Stimulated activated CD8-positive, alpha-beta memory T cell treated with anti-CD3 and anti-CD28 coated beads, Interleukin-4, amount 100 ng/mL, for 1 hour (primary cell): ENCODE measurements at places on chromosomes 4 and X.

- no peak for DNase-seq
Measured at GRCh38 chr4:165060938-165061337, 7.3 kb downstream of the TRIM75 start.

GRCh38 chr4:47313384-47313783, 150.1 kb downstream of the COMMD8 start:
- no peak for DNase-seq

DNA sequence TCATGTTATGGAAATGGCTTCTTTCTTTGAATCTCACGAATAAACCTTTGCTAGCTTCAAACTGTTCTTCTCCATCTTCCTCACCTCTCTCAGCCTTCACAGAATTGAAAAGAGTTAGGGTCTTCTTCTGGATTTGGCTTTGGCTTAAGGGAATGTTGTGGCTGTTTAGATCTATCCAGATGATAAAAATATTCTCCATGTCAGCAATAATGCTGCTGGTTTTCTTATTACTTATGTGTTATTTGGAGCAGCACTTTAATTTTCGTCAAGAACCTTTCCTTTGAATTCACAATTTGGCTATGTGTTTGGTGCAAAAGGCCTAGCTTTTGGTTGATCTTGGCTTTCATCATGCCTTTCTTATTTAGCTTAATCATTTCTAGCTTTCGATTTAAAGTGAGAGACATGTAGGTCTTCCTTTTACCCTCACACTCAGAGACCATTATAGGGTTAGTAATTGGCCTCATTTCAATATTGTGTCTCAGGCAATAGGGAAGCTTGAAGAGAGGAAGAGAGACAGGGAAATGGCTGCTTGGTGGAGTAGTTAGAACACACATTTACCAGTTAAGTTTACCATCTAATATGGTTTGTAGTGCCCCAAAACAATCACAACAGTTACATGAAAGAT, 5.1 kb upstream of the ADAM29 start:
- no peak for DNase-seq

DNA sequence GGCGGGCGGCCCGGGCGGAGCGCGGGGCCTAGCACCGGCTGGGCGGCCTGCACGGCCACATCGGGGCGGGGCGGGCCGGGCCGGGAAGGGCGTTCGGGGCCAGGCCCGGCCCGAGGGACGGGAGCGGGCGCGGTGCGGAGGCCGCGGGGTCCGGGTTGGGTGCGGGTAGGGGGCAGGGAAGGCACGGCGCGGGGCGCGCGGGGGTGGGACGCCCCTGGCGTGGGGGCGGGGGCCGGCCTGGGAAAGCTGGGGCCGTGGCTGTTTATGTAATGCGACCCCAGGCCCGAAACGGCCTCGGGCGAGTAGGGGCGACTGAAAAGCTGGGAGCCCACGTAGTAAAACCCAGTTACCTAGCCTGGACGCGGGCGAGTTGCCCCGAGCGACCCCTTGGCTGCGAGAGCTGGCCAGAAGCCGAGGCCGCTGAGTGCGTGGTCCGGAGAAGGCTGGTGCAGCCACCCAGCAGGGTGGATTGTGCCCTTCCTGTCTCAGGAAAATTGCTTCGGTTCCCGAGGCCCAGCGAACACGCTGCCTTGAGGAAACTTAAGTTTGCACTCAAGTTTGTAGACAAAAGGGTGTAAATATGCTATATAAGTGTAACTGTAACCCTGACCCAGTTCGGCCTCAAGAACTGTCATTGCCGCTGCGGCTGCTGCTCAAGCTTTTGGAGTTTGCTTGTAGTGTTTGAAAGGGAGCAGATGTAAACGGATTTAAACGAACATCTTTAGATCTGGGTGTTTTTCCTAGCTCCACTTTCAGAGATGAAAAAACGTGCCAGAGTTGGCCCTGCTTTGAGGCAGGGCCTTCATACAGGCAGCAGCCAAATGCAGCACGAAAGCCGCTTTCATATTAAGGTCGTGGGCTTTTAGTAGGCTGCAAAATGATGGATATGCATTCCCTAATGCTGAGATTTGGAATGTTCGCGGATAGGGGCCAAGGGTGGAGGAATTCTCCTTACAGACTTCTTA, 674 bp downstream of the SEC24B start:
- DNase-seq, result no peak

DNA sequence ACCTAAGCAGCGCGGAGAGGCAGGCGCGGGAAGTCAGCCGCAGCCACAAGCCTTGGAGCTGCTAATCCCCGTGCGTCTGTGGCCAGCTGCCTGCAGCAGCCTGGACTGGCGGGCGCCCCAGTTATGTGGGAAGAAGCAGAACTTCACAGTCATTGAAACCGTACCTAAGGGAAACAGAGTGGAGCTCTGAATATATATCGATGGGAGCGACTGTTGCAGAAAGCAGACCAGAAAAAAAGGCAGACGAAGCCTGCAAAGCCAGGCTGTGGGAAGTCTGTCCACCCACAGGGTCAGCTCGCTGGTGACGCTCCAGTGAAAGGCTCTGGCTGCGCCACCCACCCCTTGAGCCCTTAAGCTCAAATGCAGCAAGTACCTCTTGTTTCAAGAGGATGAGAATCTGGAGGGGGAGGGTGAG, 24.7 kb downstream of the KCNE5 start:
- DNase-seq, result no peak

- DNase-seq, result no peak
Measured at GRCh38 chr4:87886083-87886482, 53.3 kb downstream of the MEPE start.

GRCh38 chr4:139873111-139873860, 207.7 kb downstream of the MGST2 start:
- no peak for DNase-seq

DNA sequence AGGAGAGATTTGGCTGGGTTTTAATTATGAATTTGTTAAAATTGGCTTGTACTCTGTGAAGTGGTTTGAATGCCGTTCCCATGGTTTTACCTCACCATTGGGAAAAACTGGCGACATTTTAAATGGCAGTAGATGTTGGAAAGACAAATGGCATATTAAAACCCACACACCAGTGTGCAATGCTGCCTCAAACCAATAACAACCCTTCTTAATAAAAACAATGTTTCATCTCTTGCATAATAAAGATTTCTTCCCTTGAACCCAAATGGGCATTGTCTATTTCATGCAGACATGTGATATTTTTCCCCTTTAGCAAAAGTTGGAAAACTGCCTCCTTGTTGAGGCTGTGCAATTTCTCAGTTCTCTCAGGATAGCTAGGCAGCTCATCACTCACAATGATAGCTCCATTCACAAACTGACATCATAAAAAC, 33.7 kb downstream of the GABRB1 start:
- no peak for DNase-seq

GRCh38 chr4:71222661-71223060, 116.2 kb upstream of the SLC4A4 start:
- DNase-seq, result no peak

GRCh38 chr4:53346920-53347852, 18.7 kb downstream of the SCFD2 start:
- DNase-seq, result no peak

DNA sequence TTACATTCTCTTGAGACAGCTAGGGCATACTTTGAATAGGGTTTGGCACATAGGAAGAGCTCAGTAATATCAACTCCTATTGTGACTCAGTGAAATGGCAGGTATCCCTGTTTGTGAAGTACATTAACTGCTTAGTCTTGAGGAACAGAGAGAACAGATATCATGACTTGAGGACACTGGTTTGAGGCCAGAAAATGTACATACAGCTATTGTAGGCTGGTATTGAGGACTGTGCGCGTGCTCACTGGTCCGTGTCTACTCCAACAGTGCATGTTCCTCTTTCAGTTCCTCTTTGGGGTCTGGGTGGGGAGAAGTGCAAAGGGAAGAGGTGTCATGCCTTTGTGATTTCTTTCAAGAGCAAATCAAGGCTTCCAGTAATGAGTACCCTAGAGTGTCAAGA, 34.6 kb upstream of the TBC1D9 start:
- DNase-seq, result no peak

- DNase-seq, result no peak
Measured at GRCh38 chr4:105092768-105093167, 53.9 kb upstream of the TET2 start.

- DNase-seq, result no peak
Measured at GRCh38 chrX:129091097-129091496, 432.2 kb downstream of the SMARCA1 start.

DNA sequence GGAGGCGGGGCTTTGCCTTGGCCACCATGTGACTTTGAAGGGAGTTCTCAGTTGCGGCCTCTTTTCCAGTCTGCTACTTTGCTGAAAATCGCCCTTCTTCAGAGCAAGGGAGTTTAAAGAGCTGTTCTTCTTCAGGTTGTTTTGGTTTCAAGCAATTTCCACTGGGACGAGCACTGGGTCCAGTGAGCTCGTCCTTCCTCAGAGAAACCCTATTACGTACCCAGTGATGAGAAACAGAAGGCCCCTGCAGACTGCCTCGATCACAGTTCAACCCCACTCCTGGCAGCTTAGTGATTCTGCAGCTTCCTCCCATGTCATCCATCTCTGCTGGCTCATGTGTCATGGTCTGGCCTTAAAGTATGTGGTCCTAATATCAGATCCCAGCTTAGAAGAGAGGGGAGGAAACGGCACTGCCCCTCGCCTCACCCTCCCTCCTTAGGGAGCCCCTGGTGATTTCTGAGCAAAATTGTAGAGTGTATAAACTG, 7.8 kb upstream of the FAM149A start:
- DNase-seq, result no peak

- no peak for DNase-seq
Measured at GRCh38 chr4:157005193-157005592, 33.6 kb upstream of the PDGFC start.

DNA sequence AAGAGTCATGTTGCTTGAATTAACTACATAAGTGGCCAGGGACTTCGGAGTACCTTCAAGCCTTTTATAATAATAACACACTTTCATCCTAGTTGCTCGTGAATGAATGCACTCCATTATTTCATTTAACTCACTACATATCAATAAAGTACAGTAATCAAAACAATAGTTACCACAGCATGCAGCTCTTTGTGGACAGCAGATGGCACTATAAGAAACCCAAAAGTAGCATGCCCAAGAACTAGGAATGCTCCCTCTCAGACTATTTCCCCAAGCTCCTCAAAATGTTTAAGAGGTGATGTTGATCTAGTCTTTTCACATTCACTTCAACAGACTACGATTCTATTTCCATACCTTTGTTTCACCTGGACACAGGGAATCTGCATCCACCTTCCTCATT, 500.8 kb upstream of the DIAPH2 start:
- no peak for DNase-seq

- DNase-seq, result no peak
Measured at GRCh38 chr4:109574931-109575804, 15.1 kb downstream of the MCUB start.

GRCh38 chr4:170226288-170226687, 136.5 kb upstream of the AADAT start:
- no peak for DNase-seq
